Endothelial cell (in vitro differentiated cells): ENCODE measurements at places on chromosomes 2 and 18. TPM values are rescaled to one million over a fixed set of nuclear protein-coding genes. Genes with fewer than 3 reads are reported as not detected.

IL1B gene
- not detected for total RNA-seq

ATP6V1B1 gene
- total RNA-seq, result not detected

STAT4 gene
- 1.1 TPM for total RNA-seq

IL36RN gene
- not detected for total RNA-seq

KCNK3 gene
- not detected for total RNA-seq

RGPD3 gene
- total RNA-seq, result 0.15 TPM

TUBA3E gene
- not detected for total RNA-seq

GRCh38 chr18:27567434-27567833, 382.3 kb upstream of the CHST9 start:
- no peak for DNase-seq

GRCh38 chr18:58991167-58991798, 126.6 kb downstream of the ZNF532 start:
- no peak for DNase-seq

DNA sequence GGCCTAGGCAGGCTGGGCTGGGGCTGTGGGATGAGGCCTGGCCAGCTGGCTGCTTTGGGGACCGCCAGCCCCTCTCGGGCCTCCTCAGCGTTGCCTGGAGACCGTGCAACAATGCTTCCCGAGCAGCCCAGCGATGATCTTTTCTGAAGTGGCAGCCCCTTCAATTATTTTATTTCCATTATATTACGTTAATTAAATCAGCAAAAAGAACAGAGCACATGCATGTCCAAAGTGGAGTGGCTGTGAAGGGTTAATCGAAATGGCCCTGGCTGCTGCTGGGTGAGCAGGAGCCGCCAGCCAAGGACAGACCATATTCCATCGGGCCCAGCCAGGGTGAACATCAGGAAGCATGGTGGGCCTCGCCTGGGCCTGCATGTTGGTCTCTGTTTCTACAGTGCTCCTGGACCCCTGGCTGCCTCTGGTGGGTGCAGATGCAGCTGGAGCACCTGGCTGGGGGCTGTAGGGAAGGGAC, 245.5 kb downstream of the MYCN start:
- no peak for DNase-seq

DNA sequence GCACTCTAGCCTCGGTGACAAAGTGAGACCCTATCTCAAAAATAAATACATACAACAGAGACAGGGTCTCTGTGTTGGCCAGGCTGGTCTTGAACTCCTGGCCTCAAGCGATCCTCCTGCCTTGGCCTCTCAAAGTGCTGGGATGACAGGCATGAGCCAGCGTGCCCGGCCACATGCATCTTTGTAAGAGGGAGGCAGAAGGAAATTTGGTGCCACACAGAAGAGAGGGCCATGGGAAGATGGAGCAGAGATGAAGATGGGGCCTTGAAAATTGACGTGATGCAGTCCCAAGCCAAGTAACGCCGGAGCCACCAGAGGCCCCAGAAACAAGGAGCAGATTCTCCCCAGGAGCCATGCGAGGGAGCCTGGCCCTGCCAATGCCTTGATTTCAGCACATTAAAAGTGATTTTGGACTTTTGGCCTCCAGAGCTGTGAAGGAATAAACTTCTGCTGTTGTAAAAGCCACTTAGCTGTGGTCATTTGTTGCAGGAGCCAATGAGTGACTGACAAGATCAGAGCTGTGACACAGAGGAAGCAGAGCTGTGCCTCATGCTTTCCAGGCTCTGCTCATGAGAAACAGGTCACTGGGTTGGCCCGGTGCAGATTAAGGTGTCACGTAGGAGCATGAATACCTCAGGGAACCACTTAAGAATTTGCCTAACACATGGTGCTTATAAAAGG, 2.7 kb upstream of the SLC66A2 start:
- DNase-seq, result no peak

- no peak for DNase-seq
These were observed 427 bp downstream of the RBKS start for GRCh38 chr2:27889774-27890145.

DNA sequence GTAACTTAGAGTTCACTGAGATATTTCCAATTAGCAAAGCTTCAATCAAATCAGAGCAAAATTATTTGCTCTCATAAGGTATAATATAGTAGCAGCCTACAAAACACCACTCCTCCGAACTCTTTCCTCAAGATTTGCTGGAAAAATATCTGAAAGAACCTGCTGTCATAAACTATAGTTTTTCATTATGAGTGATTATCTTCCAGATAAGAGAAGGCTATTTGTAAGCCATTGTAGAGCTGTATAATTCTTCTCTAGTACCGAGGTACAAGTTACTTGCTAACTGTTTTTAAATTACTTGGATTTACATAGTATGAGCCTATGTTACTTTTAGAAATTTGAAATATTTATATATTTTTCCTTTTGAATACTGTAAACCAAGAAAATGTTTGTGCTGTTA, 2.1 kb downstream of the NDC80 start:
- no peak for DNase-seq

GRCh38 chr18:58861353-58861752, 3.3 kb upstream of the ZNF532 start:
- no peak for DNase-seq

DNA sequence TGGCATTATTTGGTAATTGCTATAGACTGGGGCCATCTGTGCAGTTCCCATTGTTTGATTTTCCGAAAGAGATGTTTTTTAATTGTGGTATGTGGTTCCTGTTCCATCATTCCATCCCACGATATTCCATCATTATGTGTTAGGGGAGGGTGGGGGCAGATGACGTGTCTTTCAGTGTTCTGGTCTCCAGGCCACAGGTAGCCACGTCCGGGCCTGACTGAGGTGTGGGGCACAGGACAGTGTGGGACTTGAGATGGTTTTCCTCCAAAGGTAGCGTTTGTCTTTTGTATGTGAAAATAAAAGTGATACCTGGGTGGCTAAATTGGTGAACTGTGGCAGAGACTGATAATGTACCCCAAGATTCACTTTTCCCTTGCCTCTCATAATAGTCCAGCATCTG, 192.2 kb upstream of the HAAO start:
- DNase-seq, result no peak

GRCh38 chr2:84427235-84428138, 31.6 kb downstream of the SUCLG1 start:
- no peak for DNase-seq

DNA sequence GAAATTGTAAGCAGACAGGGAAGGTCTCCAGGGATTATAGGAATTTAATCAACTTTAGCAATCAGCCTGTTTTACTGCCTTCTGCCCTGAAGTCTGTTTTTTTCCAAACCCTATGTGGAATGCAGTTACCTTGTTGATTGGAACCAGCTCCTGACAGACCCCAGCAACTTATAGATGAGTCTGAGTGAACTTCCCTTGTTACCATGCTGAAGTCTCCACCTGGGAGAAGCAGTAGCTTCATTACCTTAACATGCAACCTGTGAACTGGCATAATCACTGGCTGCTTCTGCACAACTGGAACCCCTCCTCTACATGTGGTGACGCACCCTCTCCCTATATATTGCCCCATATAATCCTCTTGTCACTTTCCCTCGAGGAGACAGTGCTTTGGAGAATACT, 226.3 kb upstream of the SPOPL start:
- DNase-seq, result no peak

DNA sequence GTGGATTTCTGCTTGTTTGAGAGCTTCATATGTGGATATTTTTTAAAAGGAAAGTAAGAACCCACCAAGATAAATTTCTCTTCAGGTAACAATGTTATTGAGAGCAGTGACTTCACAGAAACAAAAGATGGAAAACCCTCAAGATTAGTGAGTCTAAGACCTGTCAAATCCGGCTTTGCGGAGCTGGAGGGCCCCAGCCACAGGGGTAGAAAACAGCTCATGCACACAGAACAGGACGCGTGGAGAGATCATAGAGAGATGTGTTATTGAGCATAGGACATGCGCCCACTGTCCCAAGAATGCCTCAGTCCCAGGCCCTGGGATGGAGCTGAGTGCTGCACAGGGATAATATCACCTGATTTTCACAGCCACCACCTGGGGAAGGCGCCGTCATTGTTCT, 21.3 kb downstream of the EDAR start:
- DNase-seq, result no peak

DNA sequence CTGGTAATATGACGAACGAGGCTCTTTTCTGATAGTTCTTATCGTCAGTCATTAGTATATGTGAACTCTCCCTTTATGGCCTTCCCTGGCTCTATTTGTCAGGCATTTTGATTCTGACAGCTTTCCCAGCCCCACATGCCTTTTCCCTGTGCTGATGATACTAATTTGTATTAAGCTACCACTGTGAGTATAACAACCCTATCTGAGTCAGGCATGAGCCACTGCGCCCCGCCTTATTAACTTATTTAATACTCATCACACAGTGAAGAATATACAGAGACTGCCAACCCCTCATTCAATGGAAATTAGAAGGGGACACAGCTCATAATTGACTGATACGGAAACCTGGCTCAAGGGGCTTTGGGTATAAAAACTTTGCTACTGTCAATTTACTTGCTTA, 140.0 kb downstream of the NETO1 start:
- DNase-seq, result no peak

DNA sequence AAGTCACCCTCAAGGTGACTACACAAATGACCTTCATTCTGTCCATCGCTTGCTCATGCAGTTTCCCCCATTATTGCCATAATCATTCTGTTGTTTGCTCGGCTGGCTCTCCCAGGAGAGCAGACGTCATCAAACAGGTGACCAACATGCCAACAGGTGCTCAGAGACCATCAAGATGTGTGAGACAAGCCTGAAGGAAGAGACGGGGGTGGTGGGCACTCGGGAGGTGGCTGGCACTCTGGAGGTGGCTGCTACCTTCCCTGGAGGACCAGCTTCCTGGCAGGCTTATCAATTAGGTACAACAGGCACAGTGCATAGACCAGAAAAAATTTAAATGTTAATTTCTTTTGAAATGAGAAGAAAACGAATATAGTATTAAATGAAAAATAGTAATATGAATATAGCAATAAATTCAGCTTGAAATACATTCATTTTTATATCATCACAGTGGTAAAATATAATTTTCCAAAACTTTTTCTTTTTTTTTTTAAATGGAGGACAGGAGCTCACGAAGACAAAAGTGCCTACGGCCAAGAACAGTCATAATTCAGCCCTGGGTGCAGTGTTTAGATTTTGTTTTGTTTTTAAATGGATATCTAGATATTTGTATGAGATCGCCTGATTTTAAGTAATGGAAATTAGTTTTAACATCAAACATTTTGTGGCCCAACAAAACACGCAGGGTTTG, 16.9 kb upstream of the HAAO start:
- no peak for DNase-seq

DNA sequence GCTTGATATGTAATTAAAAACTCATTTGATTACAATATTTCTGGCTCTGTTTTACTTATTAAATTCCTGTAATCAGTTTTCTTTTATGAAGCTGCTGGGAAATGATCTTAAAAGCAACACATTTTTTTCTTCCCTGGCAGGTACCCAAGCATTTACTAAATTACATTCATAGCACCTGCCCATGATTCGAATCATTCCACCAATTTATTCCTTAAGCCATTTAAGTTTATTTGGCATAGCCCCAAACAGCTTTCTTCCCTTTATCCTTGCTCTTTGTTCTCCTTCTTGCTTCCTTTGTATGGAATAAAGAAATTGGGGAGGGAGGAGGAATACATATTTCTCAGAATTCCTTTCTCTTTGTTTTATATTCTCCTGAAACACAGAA, 241.3 kb downstream of the AGPS start:
- DNase-seq, result no peak

- no peak for DNase-seq
These were observed 31.1 kb upstream of the CXCR4 start for GRCh38 chr2:136149011-136149410.

GRCh38 chr2:82120654-82121053, 1816.1 kb upstream of the LRRTM1 start:
- DNase-seq, result no peak

DNA sequence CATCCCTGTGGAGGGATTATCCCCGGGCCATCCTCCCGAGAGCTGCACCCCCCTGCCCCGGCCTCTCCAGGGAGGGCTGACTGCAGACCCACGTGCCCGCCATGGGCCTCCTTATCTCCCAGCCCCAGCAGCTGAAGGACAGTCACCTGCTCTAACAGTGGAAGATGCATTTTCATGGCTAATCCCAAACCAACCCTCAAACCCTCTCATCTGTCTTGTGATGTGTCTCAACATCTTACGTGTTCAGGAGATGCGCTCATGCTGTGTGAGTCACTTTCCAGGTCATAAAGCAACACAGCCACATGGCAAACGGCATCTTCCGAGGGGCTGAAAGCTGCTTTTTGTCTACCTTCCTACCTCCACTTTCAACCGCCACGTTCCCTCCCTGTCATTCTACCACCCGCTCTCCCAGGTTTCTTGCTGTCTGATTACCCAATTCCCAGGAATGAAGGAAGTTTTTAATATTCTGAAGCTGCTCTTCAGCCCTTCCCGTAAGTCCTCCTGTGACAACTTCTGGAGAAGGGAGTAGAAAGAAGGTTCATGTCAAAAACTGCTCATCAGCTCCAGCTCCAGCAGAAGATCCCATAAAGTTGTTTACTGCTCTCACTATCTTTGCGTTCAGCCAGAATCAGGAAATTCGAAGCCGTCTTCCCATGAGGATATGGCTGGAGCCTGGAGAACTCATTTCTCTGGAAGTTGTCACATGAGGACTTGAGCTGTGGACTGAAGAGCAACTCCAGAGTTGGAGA, 54.5 kb downstream of the MBP start:
- DNase-seq, result no peak

DNA sequence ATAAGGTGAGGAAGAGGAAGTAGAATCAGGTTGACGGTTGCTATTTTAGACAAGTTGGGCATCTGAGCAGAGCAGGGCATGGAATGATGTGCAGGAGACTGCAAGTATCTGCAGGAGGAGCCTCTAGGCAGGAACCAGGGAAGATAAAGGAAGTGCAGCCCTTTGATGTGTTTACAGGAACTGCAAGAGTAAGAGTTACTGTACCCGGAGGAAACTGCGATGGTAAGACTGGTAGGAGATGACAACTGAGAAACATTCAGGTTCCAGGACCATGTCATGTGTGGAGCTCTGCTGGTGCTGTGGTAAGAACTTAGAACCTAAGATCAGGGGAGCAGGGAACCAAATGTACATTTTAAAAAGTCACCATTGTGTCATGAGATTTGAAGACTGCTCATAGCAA, 134.3 kb upstream of the STON1 start:
- DNase-seq, result no peak

DNA sequence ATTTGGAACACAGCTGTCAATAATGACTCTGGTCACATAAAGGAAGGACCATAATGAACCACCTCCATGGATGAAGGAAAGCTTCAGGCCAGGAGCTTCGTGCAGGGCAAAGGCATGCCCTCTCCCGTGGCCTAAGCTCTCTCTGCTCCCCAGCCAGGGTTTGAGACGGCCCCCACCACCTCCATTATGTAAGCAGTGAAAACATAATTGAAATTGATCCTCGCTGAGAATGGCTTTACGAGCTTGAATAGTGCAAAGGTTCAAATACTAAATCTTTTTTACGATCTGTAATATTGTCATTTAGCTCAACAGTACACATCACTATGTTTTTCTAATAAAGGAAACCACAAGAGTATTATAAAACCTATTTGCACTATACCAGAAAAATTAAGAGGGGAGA, 5.2 kb upstream of the EDAR start:
- no peak for DNase-seq

- peak; percentile 59 for DNase-seq
These were observed 483 bp downstream of the OSBPL6 start for GRCh38 chr2:178194600-178195389.

GRCh38 chr2:113227290-113227689, 51.4 kb downstream of the PAX8 start:
- no peak for DNase-seq
